SHP77 treated with DMSO at 0.1 percent for 48 hours (cell line): ENCODE measurements at places on chromosomes 12 and 14.

- DNase-seq = no peak
These were observed 5.3 kb upstream of the SERPINA5 start for GRCh38 chr14:94575730-94576585.

DNA sequence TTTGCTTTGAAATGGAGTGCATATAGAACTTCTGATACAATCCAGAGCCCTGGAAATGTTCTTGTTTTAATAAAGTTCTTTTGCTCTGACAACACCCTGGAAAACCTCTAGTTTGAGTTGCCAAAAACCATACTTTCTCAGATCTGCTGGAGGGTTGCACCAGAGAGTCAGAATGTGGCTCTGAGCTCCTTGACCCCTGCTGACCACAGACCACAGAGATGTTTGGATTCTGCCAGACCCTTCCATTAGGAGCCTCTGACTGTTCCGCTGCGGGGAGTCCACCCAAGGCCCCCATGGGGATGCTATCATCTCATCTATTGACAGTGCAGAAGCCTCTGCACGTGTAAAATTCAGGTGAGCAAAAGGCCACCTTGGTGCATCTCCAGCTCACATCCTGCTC is 332.6 kb downstream of the GLT1D1 start:
- no peak for DNase-seq

- peak; percentile 85 for DNase-seq
These were observed 126.1 kb upstream of the ARHGAP5 start for GRCh38 chr14:31950764-31951637.

GRCh38 chr12:49838973-49839633 is 3.8 kb downstream of the BCDIN3D start:
- no peak for DNase-seq

GRCh38 chr14:57583396-57583795 is 89.7 kb upstream of the CCDC198 start:
- DNase-seq = no peak

DNA sequence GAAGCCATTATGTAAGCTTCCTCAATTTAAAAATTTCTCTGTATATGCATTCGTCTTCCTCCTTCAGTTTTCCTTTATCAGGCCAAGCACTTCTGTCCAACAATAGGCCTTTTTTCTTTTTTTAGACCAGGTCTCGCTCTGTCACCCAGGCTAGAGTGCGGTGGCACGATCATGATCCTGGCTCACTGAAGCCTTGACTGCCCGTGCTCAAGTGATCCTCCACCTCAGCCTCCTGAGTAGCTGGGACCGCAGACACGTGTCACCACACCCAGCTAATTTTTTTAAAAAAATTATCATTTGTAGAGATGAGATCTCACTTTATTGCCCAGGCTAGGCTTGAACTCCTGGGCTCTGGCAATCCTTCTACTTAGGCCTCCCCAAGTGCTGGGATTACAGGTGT is 25.8 kb downstream of the TAOK3 start:
- no peak for DNase-seq

DNA sequence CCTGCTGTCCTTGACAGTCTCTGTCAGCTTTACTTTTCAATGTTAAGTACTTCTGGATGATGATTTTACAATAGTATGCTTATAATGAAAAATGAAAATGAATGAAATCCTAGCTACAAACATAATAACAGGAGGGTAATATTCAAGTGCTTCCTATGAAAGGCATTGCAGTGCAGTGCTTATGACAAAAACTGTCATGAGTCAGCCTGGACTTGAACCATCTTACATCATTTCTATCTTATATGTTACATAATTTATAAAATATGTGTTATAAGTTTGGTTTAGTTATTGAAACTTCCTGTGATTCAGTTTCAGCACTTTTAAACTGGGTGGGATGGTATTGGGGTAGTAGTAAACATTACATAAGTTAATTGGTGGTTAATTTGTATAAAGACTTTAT is 451.7 kb downstream of the TMEM117 start:
- DNase-seq = no peak

- no peak for DNase-seq
These were observed 43.3 kb downstream of the GALNT9 start for GRCh38 chr12:132285991-132286681.

DNA sequence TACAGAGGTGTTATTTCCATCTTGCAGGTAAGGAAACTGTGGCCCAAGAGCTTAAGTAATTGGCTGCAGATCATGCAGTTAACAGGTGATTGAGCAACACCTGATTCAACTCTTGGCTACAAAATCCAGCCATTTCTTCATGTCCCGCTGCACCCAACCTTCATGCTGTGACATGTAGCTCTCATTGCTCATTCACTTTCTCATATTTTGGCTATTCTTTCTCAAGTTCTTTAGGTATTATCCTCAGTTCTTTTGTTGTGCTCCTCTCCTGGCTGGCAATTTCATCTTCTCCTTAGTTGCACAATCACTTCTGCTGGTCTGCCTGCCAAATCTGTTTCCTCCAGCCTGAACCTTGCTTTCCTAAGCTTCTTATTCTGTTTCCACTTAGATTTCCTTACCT is 300.8 kb downstream of the SSPN start:
- no peak for DNase-seq

- peak; percentile 12 for DNase-seq
These were observed 3.7 kb downstream of the DHRS7 start for GRCh38 chr14:60161196-60162107.

DNA sequence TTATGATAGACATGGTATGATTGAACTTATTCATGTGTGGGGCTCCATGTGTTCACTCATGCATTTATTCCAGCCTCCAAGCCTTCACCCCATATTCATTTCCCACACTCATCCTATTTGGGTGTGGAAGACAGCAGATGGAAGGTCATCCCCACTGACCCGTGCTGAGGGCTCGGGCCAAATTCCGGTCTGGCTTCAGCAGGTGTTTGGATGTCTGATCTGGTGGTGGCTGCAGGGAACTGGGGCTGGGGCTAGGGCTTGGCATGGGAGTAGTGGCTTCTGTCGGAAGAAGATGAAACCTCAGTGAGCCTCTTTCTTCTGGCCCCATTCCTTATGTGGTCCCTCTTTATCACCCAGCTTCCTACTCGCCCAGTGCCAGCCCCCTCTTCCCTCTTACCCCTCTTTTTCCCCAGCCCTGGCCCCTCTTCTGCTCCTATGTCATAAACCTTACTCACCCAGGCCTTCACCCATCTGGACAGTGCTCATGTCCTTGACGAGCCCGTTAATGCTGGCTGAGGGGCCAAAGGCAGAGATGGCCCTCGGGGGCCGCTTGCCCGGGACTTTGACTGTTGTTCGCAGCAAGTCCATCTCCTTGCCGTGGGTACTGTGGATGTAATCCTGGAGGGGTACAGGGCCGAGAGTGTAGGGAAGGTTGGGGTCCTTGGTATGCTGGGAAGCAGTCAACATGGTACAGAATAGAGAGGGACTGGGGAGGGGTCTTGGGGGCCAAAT is 8.0 kb downstream of the AGAP2 start:
- no peak for DNase-seq
